Activated T-cell treated with anti-CD3 and anti-CD28 coated beads, Interleukin-2, amount 50 U/mL, for 48 hours (primary cell): ENCODE measurements at places on chromosomes 7 and 10.

GRCh38 chr7:17619196-17619818 lies 320.9 kb downstream of the AHR start:
- no peak for DNase-seq

- DNase-seq, result no peak
Observed at GRCh38 chr10:86644152-86644793, 10.1 kb upstream of the OPN4 start.

GRCh38 chr7:22969010-22969431 lies 44.9 kb downstream of the HYCC1 start:
- DNase-seq, result no peak

DNA sequence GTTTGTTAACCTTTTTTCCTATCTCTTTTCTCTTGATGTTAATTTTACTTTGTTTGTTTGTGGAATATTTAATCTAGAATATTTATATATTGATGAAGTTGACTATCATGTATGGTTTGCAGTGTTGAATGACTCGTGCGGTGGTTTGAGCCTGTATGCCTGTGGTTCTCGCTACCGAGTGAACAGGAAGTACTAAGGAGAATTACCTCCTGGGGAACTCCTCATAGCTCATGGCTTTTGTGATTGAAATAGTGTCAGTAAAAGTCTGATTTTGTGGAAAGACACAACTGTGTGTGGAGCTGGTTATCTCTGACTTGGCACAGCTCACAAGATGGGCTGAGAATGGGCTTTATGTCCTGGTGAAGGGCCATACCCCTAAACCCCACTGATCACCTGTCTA lies 498.6 kb downstream of the GLRX3 start:
- no peak for DNase-seq

- no peak for DNase-seq
Observed at GRCh38 chr10:126247446-126247975, 140.8 kb downstream of the ADAM12 start.

DNA sequence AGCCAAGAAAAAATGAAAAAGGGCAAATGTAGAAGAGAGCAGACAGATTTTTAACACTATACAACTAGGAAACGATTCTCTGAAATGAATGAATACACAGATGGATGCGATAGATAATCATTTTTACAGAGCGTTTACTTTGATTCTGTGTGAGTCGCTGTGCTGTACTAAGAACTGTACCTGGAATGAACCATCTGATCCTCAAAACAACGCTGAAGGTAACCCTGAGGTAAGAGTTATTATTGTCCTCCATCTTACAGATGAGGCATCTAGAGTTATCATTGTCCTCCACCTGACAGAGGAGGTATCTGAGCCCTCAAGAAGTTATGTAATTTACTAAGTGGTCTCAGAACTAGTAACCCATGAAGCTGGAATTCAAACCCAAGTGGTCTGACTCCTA lies 80.2 kb downstream of the CHCHD3 start:
- DNase-seq, result no peak

GRCh38 chr10:6782378-6782777 lies 202.3 kb upstream of the PRKCQ start:
- DNase-seq, result no peak
